ENCODE measurements at places on chromosomes 7 and 10.

DNA sequence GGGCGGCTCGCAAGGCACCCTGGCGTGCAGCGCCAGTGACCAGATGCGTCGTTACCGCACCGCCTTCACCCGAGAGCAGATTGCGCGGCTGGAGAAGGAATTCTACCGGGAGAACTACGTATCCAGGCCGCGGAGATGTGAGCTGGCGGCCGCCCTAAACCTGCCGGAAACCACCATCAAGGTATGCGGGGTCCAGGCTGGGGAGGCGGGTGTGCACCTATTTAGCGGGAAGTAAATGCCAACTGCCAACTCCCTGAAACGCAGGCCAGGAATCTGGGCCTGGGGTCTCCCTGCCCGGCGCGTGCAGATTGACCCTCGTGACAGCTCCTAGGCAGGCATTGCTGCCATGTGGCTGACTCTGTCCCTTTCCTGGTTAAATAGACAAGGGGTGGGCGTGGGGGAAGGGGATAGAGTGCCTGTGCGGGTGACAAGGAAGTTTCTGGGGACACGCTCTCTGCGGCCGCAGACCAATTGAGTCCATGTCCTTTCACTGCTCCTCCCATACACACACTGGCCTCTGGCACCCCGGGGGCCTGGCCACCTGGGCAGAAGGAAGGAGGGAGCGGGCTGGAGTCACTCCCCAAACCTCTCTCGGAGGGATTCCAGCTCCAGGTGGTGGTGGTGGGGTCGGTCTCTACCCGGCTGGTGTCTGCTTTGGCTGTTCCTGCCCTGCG, 2.7 kb downstream of the EVX1 start:
- no peak for DNase-seq

DNA sequence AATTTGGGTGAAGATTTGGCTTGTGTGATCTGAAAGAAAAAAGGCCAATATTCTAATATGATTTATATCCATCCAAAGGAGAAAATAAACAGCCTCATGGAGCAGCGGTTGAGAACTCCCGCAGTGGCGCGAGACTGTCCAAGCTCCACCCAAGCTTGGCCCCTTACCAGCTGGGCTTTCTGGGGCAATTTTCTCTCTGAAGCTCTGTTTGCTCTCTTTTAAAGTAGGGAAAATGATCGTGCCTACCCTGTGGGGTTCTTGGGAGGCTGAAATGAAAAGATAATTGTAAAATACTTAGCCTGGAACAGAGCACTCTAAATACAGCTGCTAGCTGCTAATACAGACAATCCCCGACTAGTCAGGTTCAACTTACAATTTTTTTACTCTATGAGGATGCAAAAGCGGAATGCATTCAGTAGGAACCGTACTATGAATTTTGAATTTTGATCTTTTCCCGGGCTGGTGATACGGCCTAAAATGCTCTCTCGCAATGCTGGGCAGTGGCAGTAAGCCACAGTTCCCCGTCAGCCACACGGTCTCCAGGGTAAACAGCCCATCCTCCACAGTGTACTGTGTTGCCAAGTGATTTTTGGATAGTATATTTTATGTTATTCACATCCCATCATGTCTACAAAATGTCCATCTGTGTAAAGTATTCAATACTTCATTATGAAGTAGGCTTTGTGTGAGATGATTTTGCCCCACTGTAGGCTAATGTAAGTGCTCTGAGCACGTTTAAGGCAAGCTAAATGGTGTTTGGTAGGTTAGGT, 137.7 kb downstream of the CHN2 start:
- no peak for DNase-seq

DNA sequence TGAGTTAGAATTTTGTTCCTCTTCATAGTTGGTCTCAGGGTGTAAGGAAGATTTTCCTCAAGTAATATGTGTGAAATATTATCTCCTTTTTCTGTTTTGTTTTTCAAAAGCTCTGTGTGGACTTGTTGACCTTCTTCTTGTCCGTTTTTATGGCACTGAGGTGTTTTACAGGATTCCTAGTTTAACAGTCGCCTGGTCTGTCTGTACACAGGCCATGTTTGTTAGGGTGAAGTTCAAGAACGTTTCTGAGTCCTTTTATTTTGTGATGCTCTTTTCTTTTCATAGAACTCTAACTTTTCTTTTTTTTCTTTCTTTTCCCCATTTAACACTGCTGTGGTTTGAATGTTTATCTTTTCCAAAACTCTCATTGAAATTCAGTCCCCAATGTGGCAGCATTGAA, 18.5 kb downstream of the TACC2 start:
- no peak for DNase-seq

- no peak for DNase-seq
Measured at GRCh38 chr7:16078076-16078952, 343.0 kb downstream of the CRPPA start.

- DNase-seq, result no peak
Measured at GRCh38 chr10:6115824-6116350, 27.1 kb downstream of the RBM17 start.

DNA sequence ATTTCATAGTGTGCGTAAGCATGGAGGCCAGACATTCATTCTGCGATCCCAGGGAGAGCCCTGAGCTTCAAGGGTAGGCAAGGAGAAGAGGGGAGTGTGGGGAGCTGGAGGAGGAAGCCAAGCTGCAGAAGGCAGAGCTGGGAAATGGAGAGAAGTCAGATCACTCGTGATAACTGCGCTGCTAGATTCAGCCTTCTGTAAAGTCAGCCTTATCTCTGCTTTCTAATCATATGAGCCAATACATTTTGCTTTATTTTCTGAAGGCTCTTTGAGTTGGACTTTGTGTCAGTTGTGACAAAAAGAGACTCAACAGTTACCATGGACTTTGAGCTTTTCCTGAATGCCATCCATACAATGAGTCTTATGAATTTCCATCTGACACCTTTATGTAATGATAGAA, 61.7 kb upstream of the CREB5 start:
- no peak for DNase-seq

DNA sequence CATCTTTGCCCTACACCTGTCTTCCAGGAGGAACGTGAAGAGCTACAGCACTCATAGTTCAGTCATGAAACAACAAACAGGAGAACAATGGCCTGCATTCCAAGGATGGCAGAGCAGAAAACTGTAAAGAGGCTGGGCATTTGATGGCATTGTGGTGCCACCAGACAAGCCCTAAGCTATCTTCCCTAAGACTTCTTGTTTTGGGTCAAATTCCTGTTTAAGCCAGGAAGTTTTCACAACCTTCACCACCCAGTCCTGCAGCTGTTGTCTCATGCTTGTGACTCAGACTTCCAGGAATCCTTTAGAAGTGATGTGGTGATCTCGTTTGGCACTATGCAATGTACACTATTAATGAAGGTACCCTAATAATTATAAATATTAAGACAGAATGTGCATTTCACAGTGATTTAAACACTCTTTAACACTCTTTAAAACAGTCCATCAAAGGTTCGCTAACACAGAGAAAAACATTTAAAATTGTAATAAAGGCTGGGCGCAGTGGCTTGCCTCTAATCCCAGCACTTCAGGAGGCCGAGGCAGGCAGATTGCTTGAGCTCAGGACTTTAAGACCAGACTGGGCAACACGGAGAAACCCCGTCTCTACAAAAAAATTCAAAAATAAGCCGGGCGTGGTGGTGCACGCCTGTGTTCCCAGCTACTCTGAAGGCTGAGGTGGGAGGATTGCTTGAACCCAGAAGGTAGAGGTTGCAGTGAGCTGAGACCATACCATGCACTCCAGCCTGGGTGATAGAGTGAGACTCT, 2.7 kb upstream of the HERPUD2 start:
- no peak for DNase-seq

GRCh38 chr7:23604296-23604640, 7.1 kb downstream of the CCDC126 start:
- DNase-seq, result no peak

- DNase-seq, result no peak
Measured at GRCh38 chr7:89797965-89798598, 356.2 kb upstream of the STEAP1 start.

DNA sequence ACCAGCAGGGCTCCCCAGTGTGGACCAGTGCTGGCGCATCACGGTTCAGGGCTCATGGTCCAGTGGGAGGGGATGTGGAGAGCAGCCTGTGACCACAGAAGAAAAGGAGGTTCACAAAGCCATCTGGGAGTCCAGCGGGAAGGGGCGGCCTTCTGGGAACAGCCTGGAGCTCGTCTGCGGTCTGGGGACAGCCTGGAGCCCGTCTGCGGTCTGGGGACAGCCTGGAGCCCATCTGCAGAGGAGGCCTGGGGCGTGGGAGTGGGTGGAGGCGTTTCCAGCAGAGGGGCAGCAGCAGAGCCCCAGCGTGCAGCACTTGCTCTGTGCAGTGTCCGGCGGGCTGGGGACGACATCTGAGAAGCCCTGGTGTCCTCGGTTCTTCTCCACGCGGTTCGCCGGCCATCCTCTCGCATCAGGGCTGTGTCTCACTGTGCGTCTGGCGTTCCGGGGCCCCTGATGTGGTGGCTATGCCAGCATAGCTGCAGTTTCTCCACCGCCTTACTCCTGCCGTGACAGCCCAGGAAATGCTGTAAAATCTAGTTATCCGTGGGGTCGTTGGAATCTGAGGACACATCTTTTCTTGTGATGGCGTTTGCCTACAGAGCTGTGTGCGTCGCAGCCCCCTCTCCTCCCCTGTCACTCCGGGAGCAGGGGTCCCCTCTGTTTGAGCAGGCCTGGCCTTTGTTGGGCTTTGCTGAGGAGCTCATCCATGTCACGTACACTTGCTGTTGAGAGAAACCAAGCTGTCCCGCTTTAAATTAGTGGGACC, 104.6 kb downstream of the INPP5A start:
- DNase-seq, result no peak

Data from stimulated activated CD4-positive, alpha-beta T cell treated with anti-CD3 and anti-CD28 coated beads, Interleukin-1b, Interleukin-23, amount 100 ng/mL, for 1 hour (primary cell).